Smooth muscle cell of the umbilical artery (primary cell): ENCODE measurements at places on chromosomes 5 and 9. TPM values are rescaled to one million over a fixed set of nuclear protein-coding genes. Genes with fewer than 3 reads are reported as not detected.

Gene ZNF189
- total RNA-seq, result 22.1 and 23.2 TPM in 2 replicates

Gene WDR41
- total RNA-seq, result 120 and 121 TPM in 2 replicates

Gene VAV2
- total RNA-seq, result 14.8 and 32.8 TPM in 2 replicates

Gene PCDHB13
- total RNA-seq, result 0.28 and 0.89 TPM in 2 replicates

Gene ECM2
- 0.59 and 0.65 TPM in 2 replicates for total RNA-seq

Gene CCL28
- 0.59 and 1.5 TPM in 2 replicates for total RNA-seq

Gene PALM2AKAP2
- 28.5 and 52.9 TPM in 2 replicates for total RNA-seq

Gene PCDH1
- total RNA-seq, result 0.60 and 0.89 TPM in 2 replicates

Gene TEX10
- 23.8 and 35.4 TPM in 2 replicates for total RNA-seq

Gene WDR55
- total RNA-seq, result 19.3 and 26.9 TPM in 2 replicates

Gene ANKRD20A1
- not detected in 2 replicates for total RNA-seq

Gene LCN1
- total RNA-seq, result 0.59 TPM in 1 of 2 replicates, not detected in the other

Gene CCDC171
- total RNA-seq, result 2.4 and 2.7 TPM in 2 replicates

Gene OBP2B
- not detected in 2 replicates for total RNA-seq

Gene TAF11L5
- not detected in 2 replicates for total RNA-seq

Gene PRUNE2
- total RNA-seq, result 6.2 and 8.8 TPM in 2 replicates

Gene CARD9
- total RNA-seq, result 1.8 and 5.3 TPM in 2 replicates

Gene PTGS1
- total RNA-seq, result 2.6 and 4.5 TPM in 2 replicates
